ENCODE measurements at places on chromosomes 3 and 15. TPM values are rescaled to one million over a fixed set of nuclear protein-coding genes. Genes with fewer than 3 reads are reported as not detected.

Gene ABHD10
- 46.8 TPM for polyA plus RNA-seq

DNA sequence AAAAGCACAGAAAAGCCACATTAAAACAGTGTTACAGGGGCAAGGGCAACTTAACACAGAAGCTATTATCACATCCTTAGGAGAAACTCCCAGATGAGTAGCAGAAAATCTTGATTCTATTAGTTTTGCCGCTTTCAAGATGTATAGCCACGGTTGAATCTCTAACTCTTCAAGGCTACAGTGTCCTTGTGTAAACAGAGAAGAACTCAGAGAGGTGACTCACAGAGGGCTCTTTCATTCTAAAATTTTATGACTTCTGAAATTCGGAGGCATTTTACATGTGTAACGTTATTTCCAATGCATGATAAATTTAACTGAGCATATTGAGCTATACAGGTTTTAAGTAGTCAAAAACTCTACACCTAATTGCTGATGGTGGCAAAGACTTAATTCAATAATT lies 846.6 kb downstream of the GBE1 start:
- no peak for DNase-seq

Gene COL8A1
- not detected for polyA plus RNA-seq

Gene PAQR5
- polyA plus RNA-seq: not detected

DNA sequence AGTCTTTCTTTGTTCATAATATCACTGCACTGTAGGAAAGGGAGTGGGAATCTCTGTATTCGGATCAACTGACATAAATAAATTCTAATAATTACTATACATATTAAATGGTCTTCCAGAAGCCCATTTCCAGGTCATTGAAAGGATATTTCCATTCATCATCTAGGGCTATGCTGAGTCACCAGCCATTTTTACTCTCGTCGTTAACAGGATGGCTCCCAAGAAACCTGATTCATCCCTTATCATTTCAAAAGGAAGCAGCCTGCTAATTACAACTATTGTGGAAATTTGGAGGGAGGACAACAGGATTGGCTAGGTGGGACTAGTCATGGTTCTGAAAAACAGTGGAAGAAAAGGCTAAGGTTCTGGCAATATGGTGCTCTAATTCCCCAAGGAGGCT lies 13.6 kb downstream of the GMNC start:
- no peak for DNase-seq

DNA sequence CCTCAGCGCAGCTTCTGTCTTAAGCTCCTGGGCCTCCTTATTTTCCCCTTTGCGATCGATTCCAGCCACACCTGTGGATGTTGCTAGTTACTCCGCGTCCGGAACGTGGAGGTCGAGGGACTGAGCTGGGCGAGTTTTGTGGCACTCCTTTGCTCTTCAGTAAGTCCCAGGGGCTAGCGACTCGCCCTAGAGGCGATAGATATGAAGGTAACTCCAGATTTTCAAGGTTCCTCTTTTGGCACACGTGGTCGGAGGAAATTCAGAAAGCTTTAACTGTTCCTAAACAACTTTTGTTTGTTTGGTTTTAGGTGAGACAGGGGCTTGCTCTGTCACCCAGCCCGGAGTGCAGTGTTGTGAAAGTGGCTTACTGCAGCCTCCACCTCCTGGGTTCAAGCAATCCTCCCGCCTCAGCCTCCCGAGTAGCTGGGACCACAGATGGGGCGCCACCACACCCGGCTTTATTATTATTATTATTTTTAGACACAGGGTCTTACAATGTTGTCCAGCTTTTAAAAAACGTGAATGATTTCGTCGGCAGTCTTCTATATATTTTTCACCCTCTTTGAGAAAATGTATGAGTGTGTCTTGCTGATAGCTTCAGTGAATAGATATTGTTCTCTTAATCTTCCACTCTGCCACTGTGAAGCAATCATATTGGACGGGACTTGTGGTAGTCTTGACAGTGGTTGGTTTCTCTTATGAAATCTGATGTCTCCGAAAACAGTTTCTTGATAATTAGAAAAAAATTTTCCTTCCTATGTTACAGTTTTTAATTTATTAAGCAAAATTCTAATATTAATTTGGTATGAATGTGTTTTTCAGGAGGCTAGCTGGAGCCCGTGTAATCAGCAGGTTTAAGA lies 785 bp downstream of the MFSD1 start:
- peak; percentile 49 for DNase-seq

- DNase-seq: no peak
Observed at GRCh38 chr15:101697488-101697887, 26.8 kb downstream of the TARS3 start.

Gene FBN1
- polyA plus RNA-seq: not detected

DNA sequence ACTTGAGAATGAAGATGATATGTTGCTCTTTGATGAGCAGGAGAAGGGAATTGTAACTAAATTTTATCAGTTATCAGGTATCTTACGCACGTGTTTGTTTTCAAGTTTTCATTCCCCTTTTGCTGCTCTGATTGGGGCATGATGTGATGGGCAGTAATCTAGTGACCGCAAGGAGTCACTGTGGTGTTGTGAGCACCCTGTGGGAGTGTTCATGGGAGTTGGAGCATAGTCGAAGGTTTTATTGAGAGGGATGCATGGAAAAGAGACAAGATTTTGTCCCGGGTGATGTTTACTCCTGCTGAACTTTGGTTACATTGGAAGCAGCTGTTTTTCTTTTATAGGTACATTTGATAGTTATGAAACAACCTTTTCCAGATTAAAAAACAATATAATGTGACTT lies 2.1 kb downstream of the FAN1 start:
- DNase-seq: no peak

DNA sequence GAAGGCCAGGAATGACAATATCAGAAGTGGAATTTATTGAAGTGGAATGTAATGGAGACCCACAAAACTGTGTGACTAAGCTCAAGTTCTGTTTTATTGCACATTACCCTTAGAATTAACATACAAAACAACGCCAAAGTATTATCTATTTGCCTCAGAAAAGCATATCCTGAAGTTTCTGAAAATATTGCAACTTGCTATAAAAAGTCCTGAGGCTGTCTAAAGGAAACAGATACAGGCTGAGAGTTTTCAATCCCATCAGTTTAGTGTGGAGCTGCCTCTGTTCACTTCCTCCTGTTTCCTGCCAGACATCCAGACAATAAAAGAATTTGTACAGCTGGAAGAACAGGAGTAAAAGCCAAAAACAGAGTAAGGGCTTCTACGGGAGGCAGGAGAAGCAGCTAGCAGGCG lies 108.8 kb downstream of the FBN1 start:
- no peak for DNase-seq
